Stimulated activated naive CD4-positive, alpha-beta T cell treated with Interleukin-2 at 50 U/mL for 16 hours (primary cell): ENCODE measurements at places on chromosomes 2 and 18.

GRCh38 chr18:49582579-49582978 is 20.7 kb downstream of the LIPG start:
- DNase-seq, result no peak

- DNase-seq, result no peak
Measured at GRCh38 chr18:37566479-37567060, 972 bp upstream of the CELF4 start.

DNA sequence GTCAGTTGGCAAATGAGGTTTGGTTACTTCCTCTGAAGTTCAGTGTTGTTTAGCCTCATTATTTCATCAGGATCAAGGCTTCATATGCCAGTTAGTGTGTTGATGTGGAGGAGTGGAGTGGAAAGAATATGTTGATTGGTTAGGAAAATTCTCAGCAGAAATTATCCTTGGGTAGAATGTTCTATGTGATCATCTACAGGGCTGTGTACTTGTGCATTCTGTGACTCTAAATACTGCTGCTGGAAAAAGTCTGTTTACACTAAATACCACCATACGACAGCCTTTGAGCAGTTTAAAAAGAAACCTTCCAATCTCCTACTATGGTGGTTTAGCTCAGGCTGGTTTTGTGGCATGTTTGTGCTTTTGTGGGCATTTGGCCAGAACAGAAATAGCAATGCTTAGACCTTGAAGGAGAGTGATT is 25.8 kb downstream of the CAB39 start:
- DNase-seq, result no peak

GRCh38 chr2:235611756-235612155 is 117.9 kb downstream of the AGAP1 start:
- no peak for DNase-seq

GRCh38 chr2:96773922-96774321 is 13.2 kb downstream of the CNNM4 start:
- DNase-seq, result peak; percentile 25
